Neural crest cell (in vitro differentiated cells): ENCODE measurements at places on chromosomes 11 and 22.

DNA sequence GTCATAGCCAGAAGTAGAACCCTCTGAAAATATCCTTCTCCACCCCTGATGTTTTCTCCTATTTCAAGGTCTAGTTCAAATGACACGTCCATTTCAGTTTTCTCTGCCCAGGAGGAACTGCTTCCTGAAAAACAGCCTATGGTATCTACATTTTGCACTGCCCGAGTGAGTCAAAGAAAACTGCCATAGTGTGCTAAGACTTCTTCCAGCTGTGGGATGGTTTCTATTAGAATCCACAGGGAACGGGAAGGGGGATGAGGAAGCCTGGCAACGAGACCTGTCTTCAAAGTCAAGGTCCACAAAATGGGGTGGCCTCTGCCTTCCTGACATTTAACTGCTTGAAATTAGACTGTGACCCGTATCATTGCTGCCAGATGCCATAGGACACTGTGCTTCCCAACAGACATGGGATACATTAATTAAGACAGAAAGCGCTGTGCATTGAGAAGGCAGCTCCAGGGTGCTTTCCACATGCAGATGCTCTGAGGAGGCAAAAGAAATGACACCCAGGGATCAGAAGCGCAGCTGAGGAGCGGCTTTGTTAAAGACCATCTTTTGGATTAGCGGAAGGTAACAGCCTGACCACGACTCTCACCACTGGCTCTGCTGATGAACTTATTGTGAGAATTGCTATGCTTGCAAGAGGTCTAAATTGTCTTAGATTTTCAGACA lies 39.4 kb upstream of the NUP50 start:
- no peak for DNase-seq

- no peak for DNase-seq
These were observed 170.7 kb upstream of the B3GAT1 start for GRCh38 chr11:134582770-134583095.

- DNase-seq = no peak
These were observed 84.0 kb upstream of the PICALM start for GRCh38 chr11:86152901-86153300.

GRCh38 chr22:28369854-28370253 lies 309.8 kb downstream of the TTC28 start:
- DNase-seq = no peak

GRCh38 chr11:71914617-71915189 lies 13.7 kb downstream of the XNDC1N start:
- no peak for DNase-seq
